Sigmoid colon (tissue), 7 donors: ENCODE measurements at places on chromosomes 3 and 15. TPM values are rescaled to one million over a fixed set of nuclear protein-coding genes. Genes with fewer than 3 reads are reported as not detected.
A peak's percentile ranks its signal among the peaks of the same experiment; 100 is the strongest.

- H3K27me3 ChIP-seq = no peaks in the 10 kb centered on the region
- DNase-seq = no peak
- no peaks in the 10 kb centered on the region for H3K36me3 ChIP-seq
- H3K4me3 ChIP-seq = peak overlapping the region; percentile 90
Observed at GRCh38 chr15:52529341-52529924, 753 bp upstream of the MYO5A start.

DNA sequence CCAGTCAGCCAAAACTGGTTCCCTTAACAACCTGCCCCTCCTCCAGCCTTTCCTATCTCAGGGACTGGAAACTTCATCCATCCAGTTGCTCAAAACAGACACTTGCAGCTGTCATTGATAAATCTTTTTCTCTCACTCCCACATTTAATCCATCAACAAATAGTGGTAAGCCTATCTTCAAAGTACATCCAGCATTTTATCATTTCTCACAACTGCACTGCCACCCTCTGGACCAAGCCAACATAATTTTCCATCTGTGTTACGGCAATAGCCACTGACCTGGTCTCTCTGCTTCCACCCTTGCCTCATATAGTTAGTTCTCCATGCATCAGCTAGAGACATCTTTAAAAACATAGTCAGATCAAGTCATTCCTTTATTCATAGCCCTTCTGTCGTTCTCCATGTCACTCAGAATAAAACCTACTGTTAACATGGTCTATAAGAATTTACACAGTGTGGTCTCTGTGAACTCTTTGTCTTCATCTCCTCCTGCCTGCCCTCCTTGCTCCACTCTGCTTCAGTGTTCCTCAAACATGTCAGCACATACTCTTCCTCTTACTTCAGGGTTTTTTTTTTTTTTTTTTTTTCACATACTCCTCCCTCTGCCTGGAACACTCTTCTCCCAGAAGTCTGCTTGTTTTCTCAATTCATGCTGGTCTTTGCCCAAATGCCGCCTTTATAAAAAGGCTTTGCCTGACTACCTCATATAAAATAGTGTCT, 102.5 kb upstream of the COL6A5 start:
- no peaks in the 10 kb centered on the region for H3K36me3 ChIP-seq
- DNase-seq = no peak
- no peak overlapping the region for H3K27ac ChIP-seq
- H3K4me1 ChIP-seq = no peaks in the 10 kb centered on the region
- no peaks in the 10 kb centered on the region for H3K27me3 ChIP-seq
- H3K4me3 ChIP-seq = no peak overlapping the region

DNA sequence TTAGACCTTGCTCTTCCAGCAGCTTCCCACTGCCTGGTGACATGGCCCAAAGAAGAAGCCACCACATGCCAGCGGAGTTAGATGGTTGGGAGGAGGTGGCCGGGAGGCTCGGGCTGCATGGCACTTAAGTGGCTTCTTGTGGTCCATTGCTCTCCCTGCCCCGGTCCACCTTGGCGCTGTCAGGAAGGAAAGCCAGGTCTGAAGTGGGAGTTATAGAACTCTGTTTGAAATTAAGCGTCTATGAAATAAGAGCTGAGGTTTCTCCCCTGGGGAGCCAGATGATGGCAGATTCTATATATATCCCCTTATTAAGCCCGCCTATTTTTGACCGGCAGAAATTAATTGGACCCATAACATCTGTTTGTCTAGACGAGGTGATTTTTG, 61.2 kb downstream of the ITGA11 start:
- DNase-seq = peak; percentile 38
- no peaks in the 10 kb centered on the region for H3K36me3 ChIP-seq
- no peak overlapping the region for H3K4me3 ChIP-seq
- H3K4me1 ChIP-seq = no peaks in the 10 kb centered on the region

DNA sequence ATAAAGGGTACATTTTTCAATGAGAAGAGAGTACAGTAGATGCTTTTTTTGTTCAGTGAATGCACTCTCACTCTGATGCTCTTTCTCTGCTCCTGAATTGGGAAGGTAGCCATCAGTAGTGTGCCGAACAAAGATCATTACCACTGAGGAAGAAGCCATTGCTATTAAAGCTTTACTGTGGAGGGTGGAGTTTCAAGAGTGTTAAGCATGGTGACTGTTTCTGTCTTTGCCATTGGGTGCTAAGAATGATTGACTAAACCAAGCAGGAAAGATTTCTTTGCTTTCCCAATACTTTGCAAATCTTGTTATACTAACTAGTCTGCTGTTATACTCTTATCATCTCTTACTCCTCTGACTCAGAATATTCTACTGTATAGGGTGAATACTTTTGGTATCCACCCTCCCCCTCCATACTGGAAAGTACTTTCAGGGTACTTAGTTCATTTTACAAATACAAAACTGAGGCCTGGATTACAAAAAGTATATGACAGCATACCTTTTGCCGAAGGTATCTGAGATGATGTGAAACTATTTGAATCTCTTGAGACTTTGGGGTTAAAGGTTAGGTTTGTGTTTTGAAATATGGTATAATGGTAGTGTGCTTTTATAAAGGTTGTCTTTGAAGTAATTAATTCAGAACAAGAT, 1.7 kb downstream of the RAB11A start:
- H3K4me3 ChIP-seq = peak overlapping the region; percentile 97
- peak overlapping the region; percentile 97 for H3K27ac ChIP-seq
- H3K36me3 ChIP-seq = peaks cover 4% of the 10 kb centered on the region

Gene ARHGAP31
- polyA plus RNA-seq = 3.5 TPM

Gene KIF15
- polyA plus RNA-seq = 8.8 TPM

Gene CHRM5
- not detected for polyA plus RNA-seq

Gene BLM
- 3.0 TPM for polyA plus RNA-seq

Gene PP2D1
- polyA plus RNA-seq = not detected
